ENCODE measurements at places on chromosomes 1 and 21. TPM values are rescaled to one million over a fixed set of nuclear protein-coding genes. Genes with fewer than 3 reads are reported as not detected.

The SERPINC1 gene
- total RNA-seq = not detected

DNA sequence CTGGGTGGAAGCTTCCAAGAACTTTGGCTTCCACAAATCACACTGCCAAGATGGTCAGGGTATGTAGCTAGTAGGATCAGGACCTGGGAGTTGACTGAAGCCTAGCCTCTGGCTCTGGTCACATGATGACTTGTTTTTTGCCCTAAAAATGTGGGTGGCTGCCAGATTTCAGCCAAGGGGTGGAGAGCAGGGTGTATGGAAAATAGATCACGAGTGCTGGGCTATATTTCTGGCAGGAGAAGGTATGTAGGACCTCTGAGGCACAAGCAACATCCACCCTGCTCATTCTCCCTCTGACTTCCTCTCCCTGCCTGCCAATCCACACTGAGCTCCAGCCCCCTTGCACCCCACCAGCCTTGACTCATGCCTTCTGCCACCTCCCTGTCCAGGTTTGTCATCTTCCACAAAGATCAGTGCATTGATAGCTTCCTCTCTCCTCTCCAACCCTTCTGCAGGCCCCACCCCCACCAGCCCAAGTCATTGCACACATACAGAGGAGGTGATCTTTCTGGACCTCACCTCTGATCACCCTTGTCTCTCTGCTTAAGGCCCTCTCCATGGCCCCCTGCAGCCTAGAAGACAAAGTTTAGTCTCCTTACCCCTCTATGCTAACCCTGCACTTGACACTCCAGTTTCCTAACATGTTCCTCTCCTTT lies 8.3 kb upstream of the CYP4B1 start:
- no peak for DNase-seq

- peak; percentile 33 for DNase-seq
Measured at GRCh38 chr1:32876341-32877210, 5.9 kb upstream of the FNDC5 start.

GRCh38 chr21:40729761-40730425 lies 117.1 kb downstream of the DSCAM start:
- no peak for DNase-seq

The UBE2U gene
- not detected for total RNA-seq

GRCh38 chr1:27513958-27514357 lies 24.0 kb upstream of the WASF2 start:
- no peak for DNase-seq

GRCh38 chr1:198873696-198874230 lies 234.9 kb downstream of the PTPRC start:
- DNase-seq = no peak

- DNase-seq = no peak
Measured at GRCh38 chr1:204190212-204191211, 5.8 kb downstream of the KISS1 start.

The VTCN1 gene
- total RNA-seq = not detected

DNA sequence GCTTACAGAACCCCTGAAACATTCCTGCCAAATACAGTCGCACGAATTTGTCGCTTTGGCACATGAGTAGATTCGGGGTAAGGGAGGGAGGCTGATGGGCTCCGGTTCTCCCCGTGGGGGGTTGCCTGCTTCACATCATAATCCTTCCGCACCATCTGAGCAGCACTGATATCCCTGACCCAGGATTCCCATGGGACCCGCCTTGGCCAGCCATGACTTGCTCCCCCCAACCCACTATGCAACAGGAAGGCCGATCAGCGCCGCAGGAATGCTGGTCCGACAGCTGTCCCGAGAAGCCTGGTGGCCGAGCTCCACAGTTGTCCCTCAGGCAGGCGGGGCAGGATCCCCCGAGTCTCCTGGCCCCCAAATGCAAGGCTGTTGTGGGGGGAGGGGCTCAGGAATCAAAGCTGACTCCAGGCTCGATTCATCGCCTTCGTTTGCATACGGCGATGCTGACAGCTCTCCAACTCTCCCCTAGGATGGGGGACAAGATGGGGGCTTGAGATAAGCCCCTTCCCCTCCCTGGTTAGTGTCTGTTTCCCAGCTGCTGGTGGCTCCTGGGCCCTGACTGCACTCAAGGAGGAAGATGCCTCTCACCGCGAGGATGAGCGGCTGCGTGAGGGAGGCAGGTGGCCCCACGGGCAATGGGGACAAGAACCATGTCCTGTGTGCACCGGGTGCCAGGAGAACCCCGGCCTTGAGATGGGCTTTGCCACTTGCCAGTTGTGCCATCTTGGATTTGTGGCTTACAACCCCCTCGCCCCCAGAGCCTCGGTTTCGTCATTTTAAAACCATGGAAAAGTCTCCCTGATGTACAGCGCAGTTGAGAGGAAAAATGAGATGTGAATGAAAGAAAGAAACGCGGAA lies 9.3 kb downstream of the DRAXIN start:
- DNase-seq = no peak

- DNase-seq = peak; percentile 96
Measured at GRCh38 chr1:21586846-21587601, 77.8 kb downstream of the ALPL start.

- DNase-seq = peak; percentile 100
Measured at GRCh38 chr1:152047730-152048415, 11.1 kb upstream of the S100A11 start.

Measured in M059J (cell line).